ENCODE measurements at places on chromosomes 7 and 10.

DNA sequence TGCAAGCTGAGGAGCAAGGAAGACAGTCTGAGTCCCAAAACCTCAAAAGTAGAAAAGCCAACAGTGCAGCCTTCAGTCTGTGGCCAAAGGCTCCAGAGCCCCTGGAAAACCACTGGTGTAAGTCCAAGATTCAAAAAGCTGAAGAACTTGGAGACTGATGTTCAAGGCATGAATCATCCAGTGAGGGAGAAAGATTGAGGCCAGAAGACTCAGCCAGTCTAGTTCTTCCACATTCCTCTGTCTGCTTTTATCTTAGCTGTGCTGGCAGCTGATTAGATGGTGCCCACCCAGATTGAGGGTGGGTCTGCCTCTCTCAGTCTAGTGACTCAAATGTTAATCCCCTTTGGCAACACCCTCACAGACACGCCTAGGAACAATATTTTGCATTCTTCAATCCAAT is 20.1 kb upstream of the MDFIC start:
- DNase-seq: no peak

DNA sequence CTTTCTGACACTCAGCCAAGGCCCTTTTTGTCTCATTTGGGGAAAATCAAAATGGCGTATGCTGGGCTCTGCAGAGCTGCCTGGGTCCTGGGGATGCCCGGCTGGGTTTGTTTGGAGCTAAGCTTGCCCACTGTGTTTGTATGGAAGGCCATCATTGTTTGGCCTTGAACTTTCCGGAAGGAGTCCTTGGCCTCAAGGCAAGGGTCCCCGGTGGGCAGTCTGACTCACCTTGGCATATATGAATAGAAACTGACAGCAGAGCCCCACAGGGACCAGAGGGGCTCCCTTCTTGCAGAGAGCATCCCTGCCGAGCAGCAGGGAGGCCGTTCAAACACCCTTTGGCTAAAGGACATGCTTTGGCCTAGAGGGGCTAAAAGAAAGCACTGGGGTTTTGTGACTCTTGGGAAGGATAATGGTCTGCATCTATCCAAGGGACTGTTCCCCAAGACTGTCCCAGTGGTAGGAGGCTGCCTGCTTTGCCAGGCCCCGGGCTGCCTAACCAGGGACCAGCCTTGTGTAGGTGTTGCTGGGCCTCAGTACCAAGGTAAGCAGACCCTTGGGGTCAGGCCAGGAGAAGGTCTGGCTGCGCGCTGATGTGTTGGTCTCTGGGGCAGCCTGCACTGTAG is 15.0 kb downstream of the SLC18A2 start:
- no peak for DNase-seq

DNA sequence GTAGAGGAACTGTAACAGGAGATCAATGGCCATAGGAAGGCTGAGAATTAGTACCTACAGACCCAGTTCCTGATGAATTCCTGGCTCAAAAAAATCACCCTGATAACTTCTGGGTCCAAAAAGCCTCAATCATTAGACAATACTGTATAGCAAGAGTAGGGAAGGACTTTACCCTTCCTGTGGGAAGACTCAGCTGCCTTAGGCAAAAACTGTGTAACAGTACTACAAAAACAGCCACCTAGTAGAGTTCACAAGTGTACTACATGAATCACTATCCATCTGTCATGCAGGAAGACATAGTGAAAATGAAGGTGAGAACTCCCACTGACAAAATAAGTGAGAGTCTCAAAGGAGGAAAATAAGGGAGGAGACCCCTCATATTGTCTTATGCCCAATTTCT is 47.6 kb downstream of the MAP3K8 start:
- DNase-seq: no peak

DNA sequence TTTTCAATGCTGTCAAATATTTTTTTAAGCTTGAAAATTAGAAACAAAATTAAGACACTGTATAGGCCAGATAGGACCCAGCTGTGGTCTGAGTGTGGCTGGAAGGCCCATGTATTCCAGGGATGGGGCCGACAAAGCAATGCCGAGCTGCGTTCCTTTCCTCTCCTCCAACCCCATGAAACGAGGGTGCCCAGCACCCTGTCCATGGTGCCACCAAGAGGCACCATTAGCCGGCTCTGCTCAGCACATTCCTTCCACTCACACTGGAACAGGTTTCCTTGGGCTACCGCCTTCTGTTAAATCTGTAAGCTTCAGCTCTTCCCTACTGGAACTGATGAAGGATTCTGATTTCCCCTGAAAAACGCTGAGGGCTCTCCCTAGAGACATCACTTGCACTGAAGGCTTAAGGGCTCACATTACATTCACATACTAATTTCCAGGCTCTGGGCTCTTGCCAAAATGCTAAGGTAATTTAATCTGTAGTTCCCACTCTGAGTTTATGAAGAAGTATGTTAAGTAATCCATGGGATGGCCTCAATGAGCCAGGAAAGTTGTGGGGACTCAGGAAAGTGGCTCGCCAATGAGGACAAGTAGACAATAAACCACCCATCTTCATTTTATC is 73.7 kb upstream of the CAMK2B start:
- no peak for DNase-seq

DNA sequence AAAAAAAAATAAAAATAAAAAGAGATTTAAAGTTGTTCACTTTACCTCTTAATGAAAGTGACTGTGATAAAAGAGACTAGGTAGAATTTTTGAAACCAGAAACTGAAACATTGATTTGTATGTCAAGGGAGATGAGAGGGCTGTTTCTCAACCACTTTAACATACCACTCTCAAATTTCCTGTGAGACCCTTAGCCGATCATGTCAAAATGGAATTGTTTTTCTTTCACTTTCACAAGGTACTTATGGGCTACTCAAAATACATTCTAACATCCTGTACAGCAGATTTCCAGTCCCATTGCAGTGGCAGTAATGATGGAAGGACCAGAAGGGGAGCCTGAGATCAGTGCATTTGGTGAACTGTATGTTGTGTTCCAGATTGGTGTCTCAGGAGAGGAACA is 261.2 kb downstream of the PPP1R3A start:
- DNase-seq: no peak

- no peak for DNase-seq
Measured at GRCh38 chr7:101680406-101681145, 51.5 kb upstream of the MYL10 start.

- peak; percentile 39 for DNase-seq
Measured at GRCh38 chr7:112383671-112384417, 66.4 kb upstream of the IFRD1 start.

- no peak for DNase-seq
Measured at GRCh38 chr10:8079126-8079525, 24.6 kb downstream of the GATA3 start.

GRCh38 chr7:7257899-7258692 is 75.8 kb downstream of the C1GALT1 start:
- DNase-seq: no peak

- peak; percentile 97 for DNase-seq
Measured at GRCh38 chr10:125057158-125058001, 103.0 kb downstream of the CTBP2 start.

GRCh38 chr10:29850371-29850770 is 209.0 kb downstream of the JCAD start:
- DNase-seq: no peak

GRCh38 chr10:10818082-10818481 is 199.6 kb upstream of the CELF2 start:
- DNase-seq: no peak

DNA sequence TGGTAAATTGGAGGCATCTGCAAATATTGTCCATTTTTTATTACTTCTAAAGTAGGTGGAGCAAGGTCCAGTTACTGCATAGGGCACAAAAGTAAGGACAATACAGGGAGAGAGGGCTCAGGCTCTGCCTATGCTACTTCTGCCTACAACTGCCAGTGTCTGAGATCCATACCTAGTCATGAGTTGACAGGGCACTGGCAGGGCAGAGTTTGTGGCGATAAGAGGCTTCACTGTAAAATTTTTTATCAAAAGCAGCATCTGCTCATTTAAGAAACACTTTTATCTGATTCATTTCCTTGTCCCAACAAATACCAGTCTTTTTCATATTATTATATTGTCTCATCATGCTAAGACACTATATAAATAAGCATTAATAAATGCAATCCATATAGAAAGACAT is 178.0 kb downstream of the LRRN3 start:
- no peak for DNase-seq

- DNase-seq: peak; percentile 53
Measured at GRCh38 chr7:2355705-2356008, 1.0 kb downstream of the EIF3B start.

GRCh38 chr7:77989981-77990566 is 191.5 kb downstream of the PHTF2 start:
- no peak for DNase-seq

DNA sequence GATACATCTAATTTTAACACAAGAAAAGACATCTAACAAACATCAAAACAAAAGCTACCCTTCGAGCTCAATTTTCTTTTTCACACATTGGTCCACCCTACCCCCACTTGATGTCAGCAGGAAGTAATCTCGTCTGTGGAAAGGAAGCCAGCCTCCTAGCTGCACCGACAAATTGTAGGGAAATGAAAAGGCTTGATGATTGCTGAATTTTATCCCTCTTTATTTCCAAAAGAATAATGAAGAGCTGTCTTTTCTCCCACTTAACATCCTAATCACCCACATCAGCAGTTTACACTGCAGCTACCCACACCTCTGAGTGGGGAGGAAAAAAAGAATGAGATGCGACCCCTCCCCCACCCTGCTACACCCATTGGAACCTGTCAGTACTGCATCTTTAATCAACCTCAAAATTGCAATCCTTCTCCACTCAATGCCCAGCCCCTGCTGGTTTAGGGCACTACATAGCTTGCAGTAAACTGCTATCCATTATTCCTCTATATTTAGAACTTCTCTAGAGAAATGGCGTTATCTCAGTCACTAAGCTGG is 10.6 kb upstream of the CPVL start:
- DNase-seq: peak; percentile 18

GRCh38 chr10:67853512-67853911 is 15.5 kb upstream of the DNAJC12 start:
- DNase-seq: no peak

DNA sequence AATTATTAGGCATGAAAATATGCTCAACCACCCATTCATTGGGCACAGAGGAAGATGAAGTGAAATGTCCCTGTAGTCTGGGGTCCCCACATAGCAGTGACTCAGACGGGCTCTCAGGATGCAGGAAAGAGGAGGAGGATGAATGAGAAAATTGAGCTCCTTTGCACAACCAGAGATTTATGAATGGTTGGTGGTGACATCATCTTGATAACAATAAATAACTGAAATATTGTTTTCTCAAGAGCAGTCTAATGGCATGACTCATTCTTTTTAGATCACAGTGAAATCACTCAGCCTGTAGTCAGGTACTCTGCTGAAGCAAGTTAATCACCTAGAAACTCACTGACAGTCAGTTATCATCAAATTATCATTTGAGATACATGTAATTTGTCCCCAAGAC is 254.1 kb downstream of the RELN start:
- DNase-seq: no peak

DNA sequence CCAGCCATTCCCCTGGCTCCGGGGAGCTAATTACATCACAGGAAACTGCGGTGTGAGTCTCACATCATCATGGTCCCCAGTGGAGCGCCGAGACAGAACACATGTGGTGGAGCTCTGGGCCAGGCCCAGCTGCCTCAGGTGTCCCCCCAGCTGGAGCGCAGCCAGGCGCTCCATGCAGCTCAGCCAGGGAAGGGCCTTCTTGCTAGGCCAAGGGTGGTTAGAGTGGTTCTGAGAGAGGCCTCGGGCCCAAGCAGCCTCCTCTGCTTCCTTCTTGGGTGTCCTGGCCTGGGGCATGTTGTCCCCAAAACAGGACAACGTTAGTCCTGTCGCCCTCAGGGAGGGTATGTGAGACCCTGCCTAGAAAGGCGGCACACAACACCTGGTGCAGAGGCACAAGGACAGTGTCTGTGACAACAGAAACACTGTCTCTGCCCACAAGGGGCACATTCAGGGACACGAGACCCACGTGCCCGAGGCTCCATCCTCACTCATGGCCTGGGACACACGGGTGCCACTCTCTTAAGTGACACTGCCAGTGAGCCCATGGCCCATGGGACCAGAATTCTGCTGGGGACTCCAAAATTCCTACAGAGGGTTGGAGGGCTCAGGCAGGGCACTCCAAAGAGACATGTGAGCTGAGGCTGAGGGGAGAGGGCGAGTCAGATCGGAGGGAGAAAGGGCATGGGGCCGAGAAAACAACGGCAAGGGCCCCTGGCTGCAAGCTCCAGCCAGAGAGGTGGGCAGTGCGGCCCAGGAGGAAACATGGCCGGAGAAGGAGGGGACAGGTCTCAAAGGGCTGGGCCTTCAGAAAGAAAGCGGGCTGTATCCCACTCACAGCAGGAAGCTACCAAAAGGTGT is 37.0 kb upstream of the RET start:
- no peak for DNase-seq

DNA sequence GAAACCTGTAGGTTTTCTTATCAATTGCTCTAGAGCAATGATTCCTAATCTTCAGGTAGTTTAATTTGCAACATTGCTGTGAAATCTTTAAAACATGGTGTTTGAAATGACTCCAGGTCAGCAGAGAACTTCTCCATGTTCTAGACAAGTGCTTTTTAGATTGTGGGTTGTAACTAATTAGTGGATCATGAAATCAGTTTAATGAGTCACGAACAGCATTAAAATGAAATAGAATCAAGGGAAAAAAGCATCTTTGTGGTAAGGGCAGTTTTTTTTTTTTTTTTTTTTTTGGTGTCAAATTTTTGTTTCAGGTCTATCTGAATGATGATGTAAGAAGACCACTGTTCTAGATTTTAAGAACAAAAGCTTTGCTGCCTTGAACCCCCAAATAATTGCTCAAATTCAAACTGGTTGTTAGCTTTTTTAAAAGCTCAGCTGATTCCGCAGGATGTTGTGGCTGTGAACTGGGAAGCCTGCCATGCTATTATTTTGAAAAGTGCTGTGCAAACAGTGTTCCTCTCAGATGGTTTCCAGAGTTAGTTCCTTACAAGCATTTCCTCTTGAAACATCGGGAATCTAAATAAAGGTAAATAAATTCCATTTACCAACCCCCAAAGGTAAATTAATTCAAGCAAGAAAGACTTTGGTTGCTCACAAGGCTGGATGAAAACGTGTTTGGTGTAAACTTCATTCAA is 13.1 kb upstream of the PDK4 start:
- no peak for DNase-seq

Measured in neural progenitor cell (in vitro differentiated cells).